CD4-positive, alpha-beta T cell treated with Interleukin-21 for 1 hour (primary cell): ENCODE measurements at places on chromosomes 3 and 15.

DNA sequence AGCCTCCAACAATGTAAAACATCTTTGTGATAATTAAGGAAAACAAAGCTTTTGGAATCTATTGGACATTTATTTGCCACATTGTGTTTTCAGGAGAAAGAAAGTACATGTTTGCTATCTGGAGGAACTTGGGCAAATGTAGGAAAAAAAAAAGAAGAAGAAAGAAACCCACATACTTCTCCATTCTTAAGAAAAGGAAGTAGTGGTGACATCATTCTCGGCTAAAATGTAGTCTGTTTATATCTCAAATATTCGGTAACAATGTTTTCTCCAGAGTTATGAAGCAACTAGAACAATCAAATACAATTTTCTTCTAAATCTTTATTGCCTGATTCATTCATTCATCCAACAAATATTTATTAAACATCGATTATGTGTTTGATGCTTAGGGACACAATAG, 2.3 kb upstream of the TGFBR2 start:
- DNase-seq: no peak

DNA sequence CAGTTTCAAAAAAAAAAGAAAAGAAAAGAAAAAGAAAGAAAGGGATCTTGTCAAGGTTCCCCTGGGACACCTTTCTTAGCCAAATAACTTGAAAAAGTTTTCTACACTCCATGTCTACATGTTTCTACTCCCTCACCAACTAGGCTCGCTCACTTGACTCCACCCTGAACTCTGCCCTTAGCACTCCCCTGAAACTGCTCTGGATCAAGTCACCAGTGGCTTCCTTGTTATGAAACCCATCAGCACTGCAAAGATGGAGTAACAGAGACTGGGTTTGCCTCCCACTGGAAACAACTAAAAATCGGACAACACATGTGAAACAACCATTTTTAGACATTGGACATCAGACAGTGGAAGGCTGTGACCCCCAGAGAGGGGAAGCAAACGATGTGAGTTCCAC, 36.8 kb downstream of the TMEM40 start:
- no peak for DNase-seq

DNA sequence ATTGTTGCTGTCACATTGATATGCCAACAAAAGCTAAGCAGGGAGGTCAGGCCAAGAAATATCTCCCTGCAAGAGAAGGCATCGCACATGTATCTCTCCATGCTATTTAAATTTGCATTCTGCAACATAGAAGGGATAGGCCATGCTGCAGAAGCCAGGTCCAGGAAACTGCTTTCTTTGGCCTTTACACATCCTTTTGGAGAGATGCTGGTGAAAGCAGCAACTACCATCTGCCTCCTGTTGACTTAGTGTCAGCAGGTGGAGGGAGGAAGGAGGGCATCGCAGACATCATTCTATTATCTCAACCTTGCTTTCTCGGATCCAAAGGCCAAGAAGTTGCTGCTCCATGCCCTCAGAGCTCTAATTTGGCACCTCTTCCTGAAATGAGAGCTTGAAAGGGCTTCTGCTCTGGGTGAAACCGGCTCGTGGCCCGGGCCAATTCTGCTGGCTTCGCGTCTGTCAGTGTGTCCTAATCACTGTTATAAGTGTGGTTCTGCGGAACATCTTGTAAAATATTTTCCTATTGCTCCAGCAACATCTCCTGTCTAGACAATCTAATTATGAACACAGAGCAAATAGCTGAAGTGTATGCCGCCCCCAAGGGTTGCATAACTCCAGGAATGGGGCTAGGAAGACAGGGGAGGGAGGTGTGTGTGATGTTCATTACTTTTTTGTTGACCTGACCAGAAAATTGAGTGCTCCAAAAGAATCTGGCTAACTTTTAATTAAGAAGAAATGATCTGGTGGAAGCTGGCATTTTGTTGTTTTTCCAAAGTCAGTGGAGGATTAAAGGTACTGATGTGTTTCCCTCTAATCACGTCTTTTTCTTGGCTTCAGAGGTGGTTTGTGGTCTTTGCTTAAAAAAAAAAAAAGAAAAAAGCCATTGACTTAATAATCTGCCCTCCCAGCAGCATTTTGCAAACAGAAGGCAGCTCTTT, 89.1 kb downstream of the TPRG1 start:
- DNase-seq: no peak

GRCh38 chr3:177820683-177821316, 623.5 kb upstream of the TBL1XR1 start:
- DNase-seq: no peak

DNA sequence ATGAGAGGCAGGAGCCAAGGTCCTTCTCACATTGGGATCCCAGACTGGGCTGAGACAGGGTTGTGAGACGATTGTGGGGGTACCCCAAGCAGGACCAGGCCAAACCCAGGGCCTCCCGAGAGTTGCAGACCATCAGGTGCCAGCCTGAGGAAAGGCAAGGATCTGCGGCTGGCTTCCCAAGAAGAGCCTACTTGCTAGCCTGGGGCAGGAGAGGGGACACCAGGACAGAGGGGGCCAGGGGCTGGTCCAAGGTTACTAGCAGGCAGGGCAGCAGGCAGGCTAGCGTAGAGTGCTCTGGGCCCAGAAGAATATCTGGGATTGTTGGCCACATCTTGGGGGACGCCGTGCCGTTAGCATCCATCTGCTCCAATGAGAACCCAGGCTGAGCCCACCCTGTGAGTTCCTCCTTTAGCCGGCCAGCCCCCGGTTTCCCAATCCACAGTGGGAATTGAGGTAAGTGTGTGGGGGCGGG, 546 bp downstream of the CISH start:
- DNase-seq: no peak
